ENCODE measurements at places on chromosomes 7 and 10. TPM values are rescaled to one million over a fixed set of nuclear protein-coding genes. Genes with fewer than 3 reads are reported as not detected.

DNA sequence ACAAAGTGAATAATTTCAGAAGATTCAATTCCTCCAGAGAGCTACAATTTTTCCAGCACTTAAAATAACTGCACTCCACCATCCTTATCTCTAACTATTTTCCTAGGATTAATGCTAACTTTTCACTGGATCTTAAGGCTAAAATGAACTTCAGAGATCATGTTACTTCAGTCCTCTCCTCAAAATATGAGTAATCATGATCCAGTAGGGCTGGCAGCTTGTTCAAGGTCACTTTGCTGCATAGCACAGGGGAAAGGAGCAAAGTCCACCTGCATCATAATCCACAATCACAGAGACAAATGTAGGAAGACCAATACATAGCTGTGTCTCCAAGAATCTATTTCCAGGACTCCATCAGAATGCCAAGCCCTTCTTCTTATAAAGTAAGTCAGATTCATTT, 150.3 kb downstream of the LRRTM3 start:
- no peak overlapping the region for H3K4me3 ChIP-seq
- H3K4me1 ChIP-seq, result peaks cover 3% of the 10 kb centered on the region
- H3K27me3 ChIP-seq, result no peaks in the 10 kb centered on the region
- no peaks in the 10 kb centered on the region for H3K36me3 ChIP-seq

The CRHR2 gene
- total RNA-seq, result 0.18 TPM

GRCh38 chr10:132224343-132225072, 37.8 kb downstream of the DPYSL4 start:
- H3K4me3 ChIP-seq, result no peak overlapping the region
- H3K27me3 ChIP-seq, result no peaks in the 10 kb centered on the region
- no peak overlapping the region for H3K27ac ChIP-seq
- DNase-seq, result no peak
- H3K36me3 ChIP-seq, result peaks cover 3% of the 10 kb centered on the region

DNA sequence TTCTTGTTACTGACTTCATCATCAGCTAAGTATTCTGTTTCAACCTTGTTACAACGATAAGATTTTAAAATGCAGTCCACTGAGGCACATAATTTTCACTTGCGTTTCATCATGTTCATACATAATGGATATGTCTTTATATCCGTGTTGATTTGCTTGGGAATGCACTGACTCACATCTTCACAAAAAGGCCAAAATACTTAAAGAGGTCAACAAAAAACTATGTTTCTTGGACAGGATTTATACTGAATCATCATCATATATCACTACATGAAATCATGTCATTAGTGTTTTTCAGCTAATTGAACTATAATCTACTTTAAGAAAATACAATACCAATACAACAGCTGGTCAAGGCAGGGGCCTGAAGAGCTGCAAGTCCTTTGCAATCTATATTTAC, 324.5 kb upstream of the KLF6 start:
- H3K27me3 ChIP-seq, result no peaks in the 10 kb centered on the region
- no peaks in the 10 kb centered on the region for H3K36me3 ChIP-seq
- H3K4me1 ChIP-seq, result no peaks in the 10 kb centered on the region
- H3K4me3 ChIP-seq, result no peak overlapping the region

The CTTNBP2 gene
- total RNA-seq, result 12.5 TPM

- H3K27ac ChIP-seq, result no peak overlapping the region
- peaks cover 13% of the 10 kb centered on the region for H3K4me1 ChIP-seq
- no peaks in the 10 kb centered on the region for H3K27me3 ChIP-seq
- DNase-seq, result no peak
- H3K4me3 ChIP-seq, result no peak overlapping the region
These were observed 94.6 kb upstream of the SMNDC1 start for GRCh38 chr10:110399106-110399964.

GRCh38 chr7:70006261-70006920, 408.1 kb downstream of the AUTS2 start:
- H3K4me1 ChIP-seq, result peaks cover 32% of the 10 kb centered on the region
- DNase-seq, result no peak
- peak overlapping the region; percentile 0 for H3K4me3 ChIP-seq
- peak overlapping the region; percentile 40 for H3K27ac ChIP-seq
- no peaks in the 10 kb centered on the region for H3K36me3 ChIP-seq

All from neural crest cell (in vitro differentiated cells).